Metanephros (tissue), 2 donors: ENCODE measurements at places on chromosomes 5 and 9. TPM values are rescaled to one million over a fixed set of nuclear protein-coding genes. Genes with fewer than 3 reads are reported as not detected.

The GPR150 gene
- total RNA-seq: not detected

The TEX48 gene
- not detected for total RNA-seq

The SELENOP gene
- 366 TPM for total RNA-seq

The CEMIP2 gene
- total RNA-seq: 45.8 TPM

The PRR16 gene
- 5.1 TPM for total RNA-seq

The BAAT gene
- total RNA-seq: 0.06 TPM
